ENCODE measurements at places on chromosomes 5 and 9.

DNA sequence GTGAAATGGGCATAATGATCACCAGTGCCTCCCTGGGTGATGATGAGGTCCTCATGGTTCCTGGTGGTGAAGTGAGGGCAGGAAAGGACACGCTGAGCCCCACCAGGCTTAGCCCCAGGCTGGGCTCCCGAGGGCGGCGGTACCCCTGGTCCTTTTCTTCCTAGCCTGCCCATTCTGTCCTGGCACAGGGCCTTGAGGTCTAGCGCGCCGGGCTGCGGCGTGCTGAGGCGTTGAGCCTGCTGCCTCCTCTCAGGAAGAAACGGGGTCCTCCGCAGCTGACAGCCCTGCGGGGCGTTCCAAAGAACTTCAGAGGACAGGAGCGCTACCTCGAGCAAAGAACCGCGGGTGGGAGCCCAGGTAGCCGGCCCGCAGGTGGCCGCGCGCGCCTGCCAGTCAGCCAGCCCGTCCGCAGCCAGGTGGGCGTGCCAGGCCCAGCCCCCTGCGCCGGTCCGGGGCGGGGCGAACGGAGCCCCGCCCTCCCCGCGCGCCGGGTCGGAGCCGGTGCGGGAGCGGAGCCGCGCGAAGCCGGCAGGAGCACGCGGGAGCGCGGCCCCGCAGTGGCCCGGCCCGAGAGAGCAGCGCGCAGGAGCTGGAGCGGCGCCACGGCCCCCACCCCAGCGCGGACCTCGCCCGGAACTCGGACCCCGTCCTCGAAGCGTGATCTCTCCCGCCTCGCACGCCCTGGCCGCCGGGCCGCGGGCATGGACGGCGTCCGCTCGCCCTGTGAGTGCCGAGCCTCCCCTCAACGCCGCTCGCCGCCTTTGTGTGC, at the start of gene WNK2:
WNK2 (plus strand) TSS at position 477 of the 769 bp plus-strand sequence. CDS start 791 bp downstream, outside the sequence.
- no peak for DNase-seq

DNA sequence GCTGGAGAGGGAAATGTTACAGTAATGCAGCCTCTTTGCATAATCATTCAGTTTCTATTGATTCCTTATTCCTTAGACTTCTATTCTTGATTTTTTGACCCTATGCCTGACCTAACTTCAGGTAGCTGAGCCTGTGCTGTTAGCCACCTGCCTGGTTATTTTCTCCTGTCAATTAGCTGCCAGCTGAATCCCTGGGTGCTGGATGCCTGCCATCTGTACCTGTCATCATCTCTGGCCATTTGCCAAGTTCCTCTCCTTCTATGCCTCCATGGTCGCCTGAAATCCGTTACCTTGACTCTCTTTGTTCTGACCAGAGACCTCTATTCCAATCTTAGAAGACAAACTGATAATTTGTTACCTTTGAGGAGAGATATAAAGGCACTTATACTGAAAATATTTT, 178.3 kb downstream of the CAVIN4 start:
- no peak for DNase-seq

- DNase-seq: no peak
Measured at GRCh38 chr9:34988218-34989002, 1.1 kb upstream of the DNAJB5 start.

DNA sequence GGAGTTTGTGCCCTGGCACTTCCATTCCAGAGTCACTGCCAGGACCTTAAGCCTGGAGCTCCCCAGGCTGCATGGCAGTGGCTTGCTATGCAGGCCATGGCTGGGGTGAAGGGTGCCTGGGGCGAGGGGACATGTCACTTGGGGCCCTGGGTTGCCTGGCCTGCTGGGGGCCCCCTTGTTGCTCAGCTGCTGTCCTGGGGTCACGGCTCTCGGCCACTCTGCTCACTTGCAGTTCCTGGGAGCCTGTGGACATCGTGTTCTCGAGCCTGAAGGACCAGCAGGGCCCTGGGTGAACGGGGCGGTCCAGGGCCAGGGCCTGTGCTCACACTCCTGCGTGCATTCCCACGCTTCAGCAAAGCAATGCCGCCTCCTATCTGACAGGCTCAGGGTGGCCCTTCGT, 14.5 kb upstream of the SLC2A6 start:
- no peak for DNase-seq

DNA sequence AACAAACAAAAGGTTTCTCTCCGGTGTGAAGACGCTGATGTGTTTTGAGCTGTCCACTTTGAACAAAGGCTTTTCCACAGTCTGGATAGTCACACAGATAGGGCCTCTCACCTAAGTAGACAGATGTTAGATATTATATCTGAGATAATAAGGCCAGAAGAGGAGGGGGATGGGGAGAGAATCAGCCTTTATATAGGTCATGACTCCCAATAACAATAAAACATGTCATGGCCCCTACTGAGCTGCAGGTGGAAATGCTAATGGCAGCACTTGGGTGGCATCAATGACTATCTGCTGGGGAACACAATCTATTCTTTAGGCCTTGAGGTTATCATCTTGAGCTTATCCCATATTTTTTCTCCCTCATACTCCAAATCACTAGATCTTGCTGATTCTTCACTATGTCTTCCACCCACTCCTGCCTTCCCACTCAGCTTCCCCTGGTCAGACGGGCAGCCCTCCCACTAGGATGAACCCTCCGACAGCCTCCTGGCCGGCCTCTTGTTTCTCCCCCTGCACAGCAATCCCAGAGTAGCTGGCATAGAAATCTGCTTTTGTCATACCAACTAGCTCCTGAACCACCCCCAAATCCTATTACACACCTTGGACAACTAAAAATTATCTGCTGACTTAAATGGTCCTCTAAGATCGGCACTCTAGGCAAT, 11.5 kb upstream of the SLC35D2 start:
- DNase-seq: no peak
